Activated naive CD4-positive, alpha-beta T cell treated with Interleukin-2 at 50 U/mL for 16 hours (primary cell): ENCODE measurements at places on chromosomes 4 and X.

DNA sequence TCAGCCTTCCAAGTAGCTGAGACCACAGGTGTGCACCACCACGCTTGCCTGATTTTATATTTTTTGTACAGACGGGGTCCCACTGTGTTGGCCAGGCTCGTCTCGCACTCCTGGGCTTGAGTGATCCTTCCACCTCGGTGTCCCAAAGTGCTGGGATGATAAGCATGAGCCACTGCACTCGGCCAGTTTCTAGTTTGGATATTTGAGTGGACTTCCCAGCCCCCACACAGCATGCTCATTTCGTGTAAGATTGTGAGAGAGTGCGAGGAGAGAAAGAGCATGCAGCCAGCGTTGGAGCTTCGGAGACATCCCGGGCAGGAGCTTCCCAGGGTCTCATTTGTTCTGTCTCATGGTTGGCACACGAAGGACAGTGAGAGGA is 31.8 kb downstream of the ARSD start:
- no peak for DNase-seq

DNA sequence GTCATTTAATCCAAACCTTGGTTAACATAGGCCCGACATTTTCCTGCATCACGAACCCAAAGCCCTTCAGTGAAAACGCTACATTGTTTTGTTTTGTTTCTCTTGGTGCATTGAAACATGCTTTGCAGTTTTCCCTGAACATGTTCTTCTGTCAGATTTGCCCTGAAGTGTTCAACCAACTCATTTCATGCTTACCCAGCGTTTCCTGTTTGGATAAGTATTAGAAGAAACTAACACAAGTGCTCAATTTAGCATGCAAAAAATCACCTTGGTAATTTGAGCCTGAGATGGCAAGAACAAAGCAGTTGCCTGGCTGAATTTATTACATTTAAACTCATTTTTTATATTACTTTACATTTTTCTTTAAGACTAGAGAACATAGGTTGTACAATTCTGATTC is 160.1 kb upstream of the VCX3A start:
- no peak for DNase-seq

DNA sequence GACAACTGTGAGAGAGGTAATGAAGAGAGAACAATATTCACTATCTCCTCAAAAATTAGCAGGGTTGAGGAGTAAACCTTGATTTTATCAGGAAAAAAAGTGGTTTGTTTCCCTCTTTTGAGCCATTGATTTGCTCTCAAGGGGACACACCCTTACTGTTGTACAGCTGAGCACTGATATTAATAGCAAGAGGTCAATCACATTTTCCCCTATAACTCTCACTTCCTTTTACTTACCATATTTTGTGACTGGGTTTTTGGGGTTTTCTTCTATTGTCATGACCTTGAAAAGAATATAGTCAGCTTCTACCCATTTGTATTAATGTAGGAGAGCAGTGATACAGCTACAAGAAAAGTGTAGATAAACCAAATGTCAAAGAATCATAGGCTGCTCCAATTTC is 70.2 kb upstream of the LONRF3 start:
- DNase-seq: no peak

GRCh38 chr4:48064349-48064748 is 47.8 kb downstream of the NIPAL1 start:
- no peak for DNase-seq

DNA sequence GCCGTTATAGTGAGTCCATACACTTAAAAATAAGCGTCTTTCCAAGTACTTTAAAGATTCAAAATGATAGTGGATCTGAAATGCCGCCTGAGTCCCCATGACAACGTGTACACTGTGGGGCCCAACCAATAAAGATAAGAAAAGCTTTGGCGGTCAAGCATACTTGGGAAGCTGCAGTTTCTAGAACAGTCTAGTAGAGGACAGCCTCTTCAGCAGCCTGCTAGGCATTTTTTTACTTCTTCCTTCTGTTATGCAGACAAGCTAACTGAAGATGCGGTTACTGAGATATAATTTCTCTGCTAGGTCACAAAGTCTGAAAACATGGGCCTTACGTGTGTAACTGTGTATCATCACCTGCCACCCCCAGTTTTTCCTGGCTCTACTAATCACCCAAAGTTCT is 402 bp upstream of the UPRT start:
- DNase-seq: no peak

DNA sequence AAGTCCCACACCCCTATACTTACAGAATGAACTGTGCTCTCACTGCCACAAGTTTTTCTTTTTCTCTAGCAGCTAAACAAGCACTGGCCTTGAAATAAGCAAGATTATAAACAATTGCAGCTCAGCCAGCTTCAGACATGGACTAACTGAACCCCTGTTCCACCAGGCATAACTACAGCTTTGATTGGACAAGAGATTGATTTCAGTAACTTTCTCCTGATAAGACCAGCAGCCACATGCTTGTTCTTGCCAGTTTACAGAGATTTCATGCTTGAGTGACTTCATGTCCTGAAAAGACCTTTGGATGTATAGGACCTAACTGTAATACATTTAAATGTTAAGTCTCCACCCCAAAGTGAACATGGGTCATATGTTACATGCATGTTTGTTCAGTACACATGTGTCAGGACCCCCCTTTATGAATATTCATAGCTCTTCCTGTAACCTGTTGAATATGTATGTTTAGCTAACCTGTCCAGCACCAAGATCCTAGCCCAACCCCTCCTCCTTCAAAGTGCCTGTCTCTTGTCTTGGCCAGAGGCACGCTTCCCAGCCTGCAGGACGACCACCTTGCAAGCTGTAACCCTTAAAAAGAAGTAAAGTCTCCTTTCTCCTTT is 27.9 kb downstream of the ZNF275 start:
- no peak for DNase-seq

- no peak for DNase-seq
Measured at GRCh38 chr4:54879576-54879975, 221.8 kb downstream of the KIT start.

DNA sequence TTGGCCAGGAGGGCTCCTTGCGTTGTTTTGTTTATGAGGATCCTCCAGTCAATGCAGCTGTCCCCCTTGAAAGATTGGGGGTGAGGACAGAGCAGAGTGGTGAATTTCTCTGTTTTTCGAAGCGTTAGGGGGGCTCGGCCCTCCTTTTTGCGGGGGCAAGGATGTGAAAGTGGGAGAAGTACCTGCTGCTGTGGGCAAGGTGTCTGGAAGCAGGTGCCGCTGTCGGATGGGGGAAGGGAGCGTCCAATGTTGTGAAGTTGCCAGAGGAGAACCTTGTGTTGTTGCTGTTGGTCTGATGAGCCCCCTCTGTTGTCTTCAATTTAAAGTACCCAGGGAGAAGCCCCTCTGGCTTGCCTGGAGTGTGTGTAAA is 613 bp downstream of the GLRB start:
- no peak for DNase-seq

DNA sequence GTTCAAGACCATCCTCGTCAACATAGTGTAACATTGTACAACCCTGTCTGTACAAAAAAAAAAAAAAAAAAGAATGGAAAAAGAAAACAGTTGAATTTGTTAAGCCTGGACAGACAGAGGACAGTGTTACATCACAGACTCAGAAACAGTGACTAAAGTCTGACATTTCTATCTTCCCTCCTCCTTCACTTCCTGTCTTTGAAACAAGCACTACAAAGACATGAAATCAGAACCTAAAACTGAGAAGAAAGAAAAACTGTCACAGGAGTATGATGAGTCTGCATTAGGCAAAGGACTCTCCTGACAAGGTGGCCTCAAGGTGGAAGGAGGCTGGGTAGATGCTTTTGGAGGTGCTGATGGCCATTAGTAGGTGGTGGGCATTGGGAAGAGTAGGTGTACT is 126.7 kb downstream of the RBM47 start:
- DNase-seq: no peak

DNA sequence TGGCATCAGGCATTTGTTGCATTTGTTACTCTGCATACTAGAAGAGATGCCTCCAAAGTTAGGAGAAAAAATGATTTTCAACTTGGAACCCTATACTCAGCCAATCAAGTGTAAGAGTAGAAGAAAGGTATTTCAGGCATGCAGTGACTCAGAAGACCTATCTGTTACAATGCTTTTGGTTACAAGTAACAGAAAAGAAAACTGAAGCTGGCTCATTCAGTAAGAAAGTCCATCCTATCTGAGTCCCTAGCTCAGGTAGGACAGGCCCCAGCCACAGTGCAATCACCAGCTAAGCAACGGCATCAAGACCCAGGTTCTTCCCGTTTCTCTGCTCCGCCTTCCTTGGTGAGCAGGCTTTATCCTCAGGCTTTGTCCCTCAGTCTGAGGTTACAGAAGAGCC is 23.3 kb downstream of the MECP2 start:
- no peak for DNase-seq

DNA sequence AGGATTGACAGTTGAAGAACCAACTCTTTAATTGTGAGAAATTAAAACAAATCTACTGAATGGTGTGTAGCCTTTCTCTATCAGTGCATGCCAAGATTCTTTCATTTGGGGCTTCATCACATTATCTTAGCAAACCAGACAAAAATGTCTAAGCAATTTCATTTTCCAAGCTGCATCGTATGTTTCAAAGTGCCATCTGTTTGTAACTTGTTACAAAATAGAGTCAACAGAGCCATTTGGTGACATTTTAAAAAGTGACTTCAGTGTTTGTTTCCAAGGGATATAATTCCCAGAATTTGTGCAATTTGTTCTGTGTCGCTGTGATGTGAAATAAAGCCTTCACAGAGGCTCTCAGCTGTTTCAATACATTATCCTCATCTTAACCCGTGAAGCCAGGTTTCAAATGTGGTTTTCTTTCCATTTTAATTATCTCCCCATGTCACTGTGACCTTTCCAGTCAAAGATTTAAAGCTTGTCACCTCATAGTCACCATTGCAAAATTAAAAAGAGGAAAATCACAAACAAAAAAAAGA is 46.0 kb upstream of the C1QTNF7 start:
- DNase-seq: no peak

- DNase-seq: no peak
Measured at GRCh38 chrX:2464677-2465166, 36.1 kb downstream of the DHRSX start.

DNA sequence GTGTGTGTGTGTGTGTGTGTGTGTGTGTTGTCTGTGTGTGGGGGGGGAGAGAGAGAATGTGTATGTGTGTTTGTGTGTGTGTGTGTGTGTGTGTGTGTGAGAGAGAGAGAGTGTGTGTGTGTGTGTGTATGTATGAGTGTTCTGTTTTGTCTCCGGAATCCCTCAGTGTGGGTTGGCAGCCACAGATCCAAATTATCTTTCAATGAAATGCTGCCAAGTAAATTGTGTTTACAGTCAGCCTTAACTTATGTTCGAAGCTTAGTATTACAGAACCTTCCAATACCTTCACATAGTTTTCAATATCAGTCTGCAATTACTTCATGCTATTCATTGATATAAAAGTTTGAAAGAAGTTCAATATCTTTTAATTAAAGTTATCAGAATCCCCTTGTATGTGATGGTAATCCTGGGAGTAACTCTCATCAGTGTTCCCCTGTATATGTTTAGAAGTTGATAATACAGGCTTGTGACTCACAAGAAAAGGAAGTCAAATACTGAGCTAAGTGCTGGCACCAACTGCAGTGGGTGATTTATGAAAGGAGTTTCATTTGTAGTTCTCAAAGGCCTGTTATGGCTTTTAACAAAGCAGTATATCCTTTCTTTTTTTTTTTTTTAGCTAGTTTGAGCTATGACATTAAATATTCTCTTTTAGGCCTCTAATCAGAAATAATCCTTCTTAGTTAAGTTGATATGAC is 51.6 kb upstream of the HTR2C start:
- DNase-seq: no peak

GRCh38 chr4:168515222-168516011 is 18.6 kb downstream of the PALLD start:
- DNase-seq: no peak

GRCh38 chrX:63503541-63503940 is 152.4 kb upstream of the SPIN4 start:
- no peak for DNase-seq

- no peak for DNase-seq
Measured at GRCh38 chr4:173490256-173490655, 39.8 kb downstream of the HAND2 start.

GRCh38 chr4:3179126-3179706 is 69.7 kb upstream of the MSANTD1 start:
- no peak for DNase-seq

DNA sequence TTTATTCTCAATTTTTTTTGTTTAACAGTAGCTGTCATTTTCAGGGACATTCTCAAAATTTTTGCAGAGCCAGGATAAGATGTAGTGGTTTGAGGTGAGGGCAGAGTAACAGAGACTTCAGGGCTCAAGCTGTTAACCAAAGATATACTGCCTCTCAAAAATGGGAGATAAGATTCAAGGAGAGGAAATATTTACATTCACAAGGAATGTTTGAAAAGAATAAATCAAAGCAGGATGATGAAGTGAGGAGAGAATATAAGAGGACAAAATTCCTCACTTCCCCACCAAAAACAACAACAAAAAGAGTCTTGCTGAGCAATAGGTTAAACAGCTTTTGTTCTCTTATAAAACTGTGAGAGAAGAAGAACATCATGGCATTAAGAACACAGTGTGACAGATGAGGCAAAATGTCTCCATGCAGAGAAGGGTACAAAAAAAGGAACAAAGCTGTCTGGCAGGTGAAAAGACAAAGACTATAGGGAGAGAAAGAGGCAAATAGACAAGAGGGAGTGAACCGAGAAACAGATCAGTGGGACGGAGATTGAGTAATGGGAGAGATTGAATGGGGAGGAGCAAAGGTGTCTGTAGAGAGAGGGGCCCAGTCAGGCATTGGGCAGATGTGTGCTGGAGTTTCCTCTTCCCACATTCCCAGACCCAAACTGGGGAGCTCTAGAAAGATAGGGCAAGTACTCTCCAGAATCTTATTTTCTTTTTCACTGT is 106.1 kb upstream of the TMEM150C start:
- no peak for DNase-seq

DNA sequence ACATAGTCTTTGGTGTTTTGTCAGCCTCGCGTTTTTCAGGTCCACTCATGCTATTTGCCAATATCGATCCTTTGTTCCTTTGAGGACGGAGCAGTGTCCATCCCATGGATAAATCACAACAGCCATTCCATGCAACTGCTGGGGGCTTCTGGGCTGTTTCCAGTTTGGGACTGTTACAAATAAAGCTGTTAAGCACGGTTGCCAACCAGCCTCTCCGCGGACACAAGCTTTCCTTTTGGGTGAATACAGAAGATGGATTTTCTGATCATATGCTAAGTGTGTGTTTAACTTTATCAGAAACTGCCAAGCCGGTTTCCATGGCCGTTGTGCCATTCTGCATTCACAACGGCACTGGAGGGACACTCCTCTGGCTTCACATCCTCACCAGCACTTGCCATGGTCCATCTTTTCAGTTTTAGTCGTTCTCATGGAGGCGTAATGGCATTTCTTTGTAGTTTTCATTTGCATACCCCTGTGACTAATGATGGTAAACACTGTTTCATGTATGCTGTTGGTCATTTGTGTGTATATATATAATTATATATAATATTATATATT is 67.8 kb downstream of the ABLIM2 start:
- no peak for DNase-seq

- no peak for DNase-seq
Measured at GRCh38 chrX:14729058-14729457, 143.8 kb downstream of the FANCB start.

GRCh38 chr4:150033081-150033480 is 45.2 kb upstream of the DCLK2 start:
- DNase-seq: no peak

- DNase-seq: no peak
Measured at GRCh38 chr4:182800216-182800515, 117.0 kb downstream of the DCTD start.
